ENCODE measurements at places on chromosomes 5 and 9.
A peak's percentile ranks its signal among the peaks of the same experiment; 100 is the strongest.

GRCh38 chr9:28648723-28649122 lies 1075.4 kb upstream of the C9orf72 start:
- peak; percentile 27 for DNase-seq

- DNase-seq = no peak
Observed at GRCh38 chr9:122331523-122331927, 39.3 kb upstream of the PTGS1 start.

DNA sequence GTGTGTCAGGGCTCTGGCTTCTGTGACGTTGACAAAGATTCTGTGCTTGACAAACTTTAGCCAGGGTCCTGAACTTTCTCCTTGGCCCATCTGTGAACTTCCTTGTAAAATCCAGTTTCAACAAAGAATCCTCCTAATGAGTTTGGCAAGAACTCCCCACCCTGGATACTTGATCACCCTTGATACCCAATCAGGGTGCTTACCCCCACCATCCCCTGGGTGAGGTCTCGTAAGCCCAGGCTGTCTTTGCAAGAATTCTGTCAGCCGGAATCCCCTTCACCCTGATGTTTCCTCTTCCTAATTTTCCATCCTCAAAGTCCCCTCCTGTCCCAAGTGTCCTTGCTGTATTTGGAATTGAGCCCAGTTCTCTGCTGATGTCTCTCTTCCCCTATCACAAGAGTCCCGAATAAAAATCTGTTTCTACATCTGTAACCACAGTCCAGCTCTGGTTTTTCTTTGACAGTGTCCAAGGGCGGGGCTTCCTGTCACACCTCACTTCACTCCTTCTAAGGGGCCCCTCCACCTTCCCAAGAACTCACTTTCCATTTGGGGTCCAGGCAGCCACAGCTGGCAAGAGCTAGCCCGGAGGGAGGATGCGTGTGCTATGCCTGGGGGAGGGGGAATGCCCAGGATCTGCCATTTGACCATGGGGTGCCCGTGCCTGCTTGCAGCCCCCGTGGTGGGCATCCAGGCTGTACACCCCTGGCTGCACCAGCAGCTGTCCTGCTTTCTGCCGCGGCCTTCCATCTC lies 2.7 kb upstream of the CARD19 start:
- peak; percentile 64 for DNase-seq

DNA sequence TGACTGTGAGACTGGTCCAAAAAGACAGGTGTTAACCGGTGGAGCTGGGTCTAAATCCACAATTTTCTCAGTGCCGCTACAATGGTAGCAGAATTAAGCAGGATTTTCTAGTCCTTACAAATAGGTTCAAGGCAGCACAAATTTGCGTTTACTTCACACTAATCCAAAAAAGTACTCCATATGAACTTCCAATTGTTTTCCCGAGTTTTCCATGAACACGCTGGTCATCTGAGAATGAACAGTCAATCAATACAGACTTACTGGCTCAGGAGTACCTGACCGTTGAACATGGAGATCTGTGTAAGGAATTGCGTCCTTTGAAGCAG lies 709 bp downstream of the SLC35D2 start:
- DNase-seq = no peak

- no peak for DNase-seq
Observed at GRCh38 chr9:81529556-81530193, 159.7 kb downstream of the TLE1 start.

GRCh38 chr5:141850244-141850768 lies 27.9 kb downstream of the PCDH1 start:
- no peak for DNase-seq

DNA sequence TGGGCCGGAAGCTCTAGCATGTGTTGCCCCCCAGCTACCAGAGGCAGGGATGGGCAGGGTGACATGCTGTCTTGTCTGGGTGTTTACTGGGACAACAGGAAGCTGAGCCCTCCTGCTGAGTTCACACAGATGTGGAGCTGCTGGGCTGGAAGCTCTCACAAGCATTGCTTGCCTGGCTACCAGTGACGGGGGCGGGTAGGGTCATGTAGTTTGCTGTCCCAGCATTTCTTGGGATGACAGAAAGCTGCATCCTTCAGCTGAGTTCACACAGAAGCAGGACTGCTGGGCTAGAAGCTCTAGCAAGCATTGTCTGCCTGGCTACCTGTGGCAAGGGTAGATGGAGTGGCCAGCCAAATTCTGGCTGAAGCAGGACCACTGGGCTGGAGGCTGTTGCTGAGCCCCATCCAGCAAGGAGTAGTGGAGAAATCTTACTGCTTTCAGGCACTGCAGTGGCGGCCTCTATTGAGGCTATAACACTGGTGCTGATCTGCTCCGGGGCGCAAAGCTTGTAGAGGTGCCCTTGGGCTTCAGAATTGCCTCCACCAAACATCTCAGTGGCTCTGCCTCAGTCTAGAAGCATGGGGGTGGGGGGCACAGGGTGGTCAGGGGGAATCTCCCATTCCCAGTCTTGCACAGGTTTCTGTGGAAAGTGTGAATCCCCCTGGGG lies 25.1 kb downstream of the POLK start:
- no peak for DNase-seq

DNA sequence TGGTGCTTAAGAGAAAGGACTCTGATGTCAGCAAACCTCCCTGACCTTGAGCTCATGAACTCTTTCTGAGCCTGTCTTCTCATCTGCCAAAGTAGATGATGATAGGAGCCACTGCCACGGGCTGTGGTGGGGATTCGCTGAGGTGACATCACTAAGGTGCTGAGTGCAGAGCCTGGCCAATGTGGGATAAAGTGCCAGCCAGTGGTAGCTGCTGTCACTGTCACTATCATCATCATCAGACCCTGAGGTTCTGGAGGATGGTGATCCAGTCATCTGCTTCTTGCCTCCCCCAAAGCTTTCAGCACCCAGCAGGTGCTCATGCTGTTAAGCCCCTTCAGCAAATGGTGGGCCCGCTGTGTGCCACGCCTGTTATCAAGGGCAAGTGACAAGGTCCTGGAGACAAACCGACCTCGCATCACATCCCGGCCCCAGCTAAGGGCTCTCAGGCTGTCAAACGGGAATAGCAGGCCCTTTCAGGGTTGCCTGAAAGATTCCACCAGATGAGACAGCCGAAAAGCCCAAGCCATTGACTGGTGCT lies 6.4 kb downstream of the FPGS start:
- no peak for DNase-seq

DNA sequence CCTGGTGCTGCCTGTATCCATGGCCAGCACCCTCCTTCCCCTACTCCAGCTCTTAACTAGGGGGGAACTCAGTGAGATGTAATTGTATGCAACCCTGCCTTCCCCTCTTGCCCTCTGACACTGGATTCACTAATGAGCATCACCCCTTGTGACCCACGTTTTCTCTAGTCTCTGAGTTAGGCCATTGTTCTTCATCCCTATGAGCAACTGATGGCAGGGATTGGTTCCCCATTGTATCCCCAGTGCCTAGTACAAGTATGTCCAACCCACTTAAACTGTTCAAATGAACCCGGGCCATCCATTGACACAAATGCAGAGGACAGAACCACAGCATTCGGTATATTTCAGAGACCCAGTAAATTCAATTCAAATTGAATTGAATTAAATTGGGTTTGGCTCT lies 77.6 kb upstream of the ASTN2 start:
- no peak for DNase-seq

GRCh38 chr5:87829217-87829551 lies 416.5 kb upstream of the CCNH start:
- DNase-seq = no peak

DNA sequence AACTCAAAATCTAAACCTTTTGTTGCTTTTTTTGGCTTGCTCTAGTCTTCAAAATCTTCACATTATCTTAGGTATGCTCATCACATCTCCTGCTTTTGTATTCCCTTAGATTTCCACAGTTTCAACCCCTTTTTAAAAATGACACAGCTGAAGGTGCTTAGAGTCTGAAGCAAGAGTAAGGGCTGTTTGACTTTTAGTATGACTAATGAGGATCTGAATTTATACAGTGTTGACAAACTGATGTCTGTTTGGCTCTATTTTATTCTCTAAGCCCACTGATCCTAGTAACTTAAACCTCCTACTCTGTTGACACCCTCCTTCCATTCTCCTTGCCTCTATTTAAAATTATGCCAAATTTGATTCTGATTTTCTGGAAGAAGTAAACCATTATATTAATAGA lies 200.1 kb downstream of the MCTP1 start:
- no peak for DNase-seq

- no peak for DNase-seq
Observed at GRCh38 chr5:90173299-90174030, 236.1 kb downstream of the CETN3 start.

DNA sequence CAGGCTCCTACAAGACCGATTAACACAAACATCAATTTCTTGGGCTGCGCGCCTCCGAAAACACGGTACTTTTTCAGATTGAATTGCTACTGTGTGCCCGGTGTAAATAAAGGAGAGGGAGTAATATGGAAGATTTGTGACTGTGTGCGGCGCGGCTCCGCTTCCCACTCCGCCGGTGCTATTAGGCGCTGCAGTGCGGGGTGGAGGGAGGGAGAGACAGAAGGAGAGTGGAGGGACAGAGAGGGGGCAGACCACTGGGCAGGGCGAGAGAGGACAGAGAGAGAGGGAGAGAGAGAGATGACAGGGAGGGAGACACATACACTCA lies 24.7 kb upstream of the RNU6ATAC start:
- no peak for DNase-seq
